ENCODE measurements at places on chromosomes 6 and 20.

GRCh38 chr20:57412347-57413029, 21.3 kb downstream of the RBM38 start:
- no peak for DNase-seq

- no peak for DNase-seq
Measured at GRCh38 chr6:78363688-78364087, 503.7 kb upstream of the IRAK1BP1 start.

DNA sequence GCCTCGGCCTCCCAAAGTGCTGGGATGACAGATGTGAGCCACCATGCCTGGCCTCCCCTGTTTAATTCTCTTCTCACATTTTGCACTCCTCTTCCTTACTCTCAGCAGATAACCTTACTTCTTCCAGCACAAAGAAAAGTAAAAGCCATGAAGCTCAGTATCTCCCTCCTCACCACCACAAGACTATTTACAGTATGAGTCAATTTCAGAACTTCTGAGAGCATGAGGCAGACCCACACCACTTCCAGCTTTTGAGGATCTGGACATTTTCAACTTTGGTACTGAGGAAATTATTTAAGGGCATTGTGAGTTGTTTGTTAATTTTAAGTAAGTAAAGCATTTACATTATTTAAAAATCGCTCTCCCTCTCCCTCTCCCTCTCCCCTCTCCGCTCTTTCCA, 8.0 kb upstream of the SNX3 start:
- DNase-seq, result no peak

DNA sequence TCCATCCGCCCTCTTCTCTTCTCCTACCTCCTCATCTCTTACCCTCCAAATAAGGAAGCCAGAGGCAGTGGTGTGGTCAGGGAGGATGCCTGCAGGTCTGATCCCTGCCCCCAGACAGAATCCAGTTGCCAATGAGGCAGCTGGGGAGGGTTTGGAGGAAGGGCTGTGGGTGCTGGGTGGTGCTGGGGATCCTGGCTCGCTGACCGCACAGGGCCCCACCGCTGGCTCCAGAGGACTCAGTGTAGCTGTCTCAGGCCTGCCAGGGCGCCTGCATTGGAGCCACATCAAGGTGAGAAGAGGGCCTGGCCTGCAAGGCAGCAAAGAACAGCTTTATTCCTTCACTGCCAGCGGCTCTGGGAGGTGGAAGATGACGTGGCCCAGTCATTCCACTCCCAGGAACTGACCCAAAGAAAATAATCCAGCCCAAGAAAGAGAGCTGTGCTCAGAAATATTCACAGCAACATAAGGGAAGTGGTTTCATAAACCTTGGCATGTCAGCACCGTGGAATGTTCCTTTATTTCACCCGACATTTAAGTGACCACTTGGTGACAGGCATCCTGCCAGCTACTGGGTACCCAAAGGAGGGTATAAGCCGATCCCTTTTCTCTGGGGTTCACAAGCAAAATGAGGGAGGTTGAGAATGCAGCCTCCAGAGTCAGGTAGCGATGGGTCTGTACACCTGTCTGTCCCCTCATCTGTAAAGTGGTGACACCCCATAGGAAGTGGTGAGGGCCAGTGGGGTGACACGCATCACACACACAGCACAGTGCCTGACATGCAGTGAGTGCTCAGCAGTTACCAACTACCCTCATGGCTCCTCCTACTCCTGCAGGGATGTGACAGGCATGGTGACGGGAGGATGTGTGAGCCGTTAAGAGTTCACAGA, 125.1 kb downstream of the SNX5 start:
- no peak for DNase-seq

Measured in iPS-NIHi11 (cell line).